CD8-positive, alpha-beta memory T cell (primary cell): ENCODE measurements at places on chromosomes 1 and 21. TPM values are rescaled to one million over a fixed set of nuclear protein-coding genes. Genes with fewer than 3 reads are reported as not detected.
A peak's percentile ranks its signal among the peaks of the same experiment; 100 is the strongest.

GRCh38 chr1:92084651-92085050 is 4.5 kb downstream of the BTBD8 start:
- no peak for DNase-seq

DNA sequence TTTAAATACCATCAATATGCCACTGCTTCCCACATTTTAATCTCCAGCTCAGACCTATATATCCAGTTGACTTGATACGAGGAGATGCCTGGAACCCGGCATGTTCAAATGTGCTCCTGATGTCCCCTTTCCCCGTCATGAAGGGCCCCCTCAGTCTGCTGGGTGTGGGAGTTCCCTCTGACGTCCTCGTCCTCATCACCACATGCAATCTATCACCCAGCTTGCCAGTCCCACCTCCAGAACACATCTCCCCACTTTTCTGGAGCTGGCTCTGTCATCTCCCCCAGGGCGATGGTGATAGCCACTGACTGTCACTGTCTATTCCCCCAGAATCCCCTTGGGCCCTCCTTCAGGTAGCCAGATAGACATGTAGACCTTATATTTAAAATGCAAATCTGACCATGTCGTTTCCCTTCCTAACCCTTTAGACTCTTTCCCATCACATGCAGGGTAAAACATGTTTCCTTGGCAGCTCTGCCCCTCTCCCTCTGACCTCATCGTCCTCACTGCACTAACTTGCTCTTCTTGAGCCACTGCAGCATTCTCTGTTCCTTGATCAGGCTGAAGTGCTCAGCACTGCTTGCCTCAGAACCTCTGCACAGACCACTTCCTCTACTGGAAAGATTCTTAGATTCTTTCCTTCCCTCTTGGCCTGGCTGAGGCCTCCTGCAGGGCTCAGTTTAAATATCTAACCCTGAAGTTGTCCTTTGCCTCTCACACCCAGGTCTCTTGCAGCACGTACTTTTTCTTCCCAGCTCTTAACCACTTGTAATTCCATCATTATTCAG is 7.4 kb downstream of the AZIN2 start:
- DNase-seq: no peak

DNA sequence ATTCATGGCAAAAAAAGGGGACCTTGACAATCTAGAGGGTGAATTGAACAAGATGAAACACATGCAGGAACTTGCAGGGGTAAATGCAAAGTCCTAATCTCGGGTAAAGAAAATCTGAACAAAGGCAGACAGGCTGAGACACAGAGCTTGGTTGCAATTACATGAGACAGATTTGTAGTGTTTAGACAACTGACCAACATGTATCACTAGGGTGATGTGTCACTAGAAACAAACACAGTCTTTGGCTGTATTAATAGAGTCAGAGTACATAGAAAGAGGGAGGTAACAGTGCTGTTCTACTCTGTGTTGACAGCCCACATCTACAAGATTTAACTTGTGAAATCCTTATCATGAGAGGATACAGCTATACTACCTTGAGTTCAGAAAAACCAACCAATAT is 78.1 kb upstream of the GRIK3 start:
- no peak for DNase-seq

GRCh38 chr1:29830916-29831315 is 594.6 kb downstream of the PTPRU start:
- DNase-seq: no peak

- DNase-seq: no peak
Observed at GRCh38 chr1:203828002-203828401, 32.6 kb downstream of the ZBED6 start.

- no peak for DNase-seq
Observed at GRCh38 chr1:33948291-33948690, 84.4 kb downstream of the HMGB4 start.

DNA sequence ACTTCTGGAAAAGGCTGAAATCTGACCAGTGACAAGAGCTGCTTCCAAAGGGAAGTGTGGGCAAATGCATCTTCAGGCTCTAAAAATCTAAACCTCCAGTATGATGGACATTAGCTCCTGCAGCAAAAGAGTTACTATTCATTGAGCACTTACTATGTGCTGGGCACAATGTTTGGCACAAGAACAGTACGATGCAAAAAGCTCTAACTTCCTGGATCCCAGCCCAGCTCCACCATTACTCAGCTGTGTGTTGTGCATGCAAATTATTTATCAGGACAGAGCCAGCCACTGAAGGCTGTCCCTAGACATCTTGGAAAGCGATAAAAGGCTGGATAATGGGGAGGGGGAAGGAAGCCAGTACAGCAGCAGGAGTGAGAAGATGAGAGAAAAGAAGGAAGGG is 143.5 kb downstream of the ELAVL4 start:
- DNase-seq: no peak

DNA sequence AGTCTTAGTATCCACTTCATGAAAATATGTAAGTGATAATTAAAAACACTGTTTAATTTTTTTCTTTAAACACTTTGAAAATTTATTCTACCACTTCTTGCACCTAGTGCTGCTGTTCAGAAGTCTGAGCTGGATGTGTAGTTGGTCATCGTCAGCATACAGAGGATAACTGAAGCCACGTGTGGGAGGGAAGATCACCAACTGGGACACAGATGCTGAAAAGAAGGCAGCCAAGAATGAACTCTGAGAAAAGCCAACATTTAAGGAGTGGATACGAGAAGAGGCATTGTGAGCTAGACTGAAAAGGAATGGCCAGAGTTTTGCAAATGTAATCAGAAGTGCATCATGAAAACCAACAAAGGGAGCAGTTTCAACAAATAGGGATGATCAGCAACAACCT is 24.6 kb upstream of the CLCA4 start:
- DNase-seq: no peak

DNA sequence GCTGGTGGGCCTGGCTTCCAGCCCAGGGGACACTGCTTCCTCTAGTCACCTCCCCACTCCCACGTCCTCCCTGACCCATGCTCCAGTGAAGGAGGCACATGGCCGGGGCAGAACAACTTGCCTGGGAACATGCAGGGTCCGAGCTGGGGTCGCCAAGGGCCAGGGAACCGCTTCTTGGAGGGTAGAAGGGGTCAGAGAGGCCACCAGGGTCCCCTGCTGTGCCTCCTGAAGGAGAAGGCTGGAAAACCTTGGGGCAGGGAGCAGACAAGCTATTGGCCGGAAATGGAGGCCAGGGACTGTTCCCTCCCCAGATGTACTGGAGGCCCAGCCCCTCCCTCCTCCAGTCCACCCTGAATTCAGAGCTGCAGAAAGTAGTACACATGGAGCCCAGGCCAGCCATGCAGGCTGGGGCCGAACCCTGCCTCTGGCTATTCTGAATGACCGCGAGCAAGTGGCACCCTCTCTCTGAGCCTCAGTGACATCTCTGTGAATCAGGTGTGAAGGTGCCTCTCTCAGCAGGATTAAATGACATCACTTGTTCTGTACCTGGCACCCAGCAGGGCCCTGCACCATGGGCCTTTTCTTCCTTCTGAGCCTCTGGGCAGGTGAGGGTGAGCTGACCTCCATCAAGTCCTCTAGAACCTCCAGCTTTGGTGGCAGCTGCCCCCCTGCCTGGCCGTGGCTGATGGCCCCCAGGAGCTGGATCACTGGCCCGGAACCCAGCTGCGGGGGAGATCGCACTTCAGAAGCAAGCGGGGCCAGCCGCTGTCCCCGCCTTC is 15.7 kb downstream of the SPOCD1 start:
- no peak for DNase-seq

GRCh38 chr1:161484613-161485012 is 20.6 kb upstream of the FCGR2A start:
- no peak for DNase-seq

- DNase-seq: no peak
Observed at GRCh38 chr1:178284058-178284457, 190.2 kb downstream of the RASAL2 start.

GRCh38 chr1:207926984-207927383 is 16.1 kb upstream of the CD34 start:
- DNase-seq: no peak

GRCh38 chr1:182198006-182198605 is 136.6 kb upstream of the ZNF648 start:
- DNase-seq: no peak

- DNase-seq: no peak
Observed at GRCh38 chr21:44549525-44550211, 1.6 kb downstream of the KRTAP10-2 start.

DNA sequence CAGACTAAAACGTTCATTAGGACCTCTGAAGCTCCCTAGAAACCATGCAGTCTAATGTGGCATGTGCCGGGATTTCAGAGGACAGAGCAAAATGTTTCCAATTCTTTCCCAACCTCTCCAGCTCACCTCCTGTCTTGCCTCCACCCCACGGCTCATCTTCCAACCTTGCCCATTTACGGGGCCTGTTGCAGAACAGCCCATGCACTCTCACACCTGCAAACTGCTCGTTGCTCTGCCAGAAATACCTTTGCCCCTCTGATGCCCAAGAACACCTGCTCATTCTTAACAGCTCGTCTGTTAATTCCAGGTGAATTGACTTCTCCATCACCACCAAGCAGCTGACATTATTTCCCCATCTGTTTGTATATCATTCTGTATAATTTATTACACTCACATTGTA is 53.9 kb upstream of the LBR start:
- no peak for DNase-seq

- DNase-seq: peak; percentile 56
Observed at GRCh38 chr1:116390195-116390594, 17.2 kb downstream of the ATP1A1 start.

GRCh38 chr1:209667708-209668107 is 7.5 kb upstream of the G0S2 start:
- no peak for DNase-seq

The WLS gene
- not detected for total RNA-seq

The DCST1 gene
- not detected for total RNA-seq

The SEC16B gene
- not detected for total RNA-seq

The IGSF21 gene
- not detected for total RNA-seq

The LCE2C gene
- total RNA-seq: not detected
